A172 (cell line): ENCODE measurements at places on chromosomes 6 and 20. TPM values are rescaled to one million over a fixed set of nuclear protein-coding genes. Genes with fewer than 3 reads are reported as not detected.
A peak's percentile ranks its signal among the peaks of the same experiment; 100 is the strongest.

- DNase-seq, result peak; percentile 35
These were observed 105.0 kb downstream of the PREX1 start for GRCh38 chr20:48722737-48723191.

The PRSS35 gene
- 0.90 and 1.3 TPM in 2 replicates for total RNA-seq

The TULP1 gene
- total RNA-seq, result not detected in 2 replicates

DNA sequence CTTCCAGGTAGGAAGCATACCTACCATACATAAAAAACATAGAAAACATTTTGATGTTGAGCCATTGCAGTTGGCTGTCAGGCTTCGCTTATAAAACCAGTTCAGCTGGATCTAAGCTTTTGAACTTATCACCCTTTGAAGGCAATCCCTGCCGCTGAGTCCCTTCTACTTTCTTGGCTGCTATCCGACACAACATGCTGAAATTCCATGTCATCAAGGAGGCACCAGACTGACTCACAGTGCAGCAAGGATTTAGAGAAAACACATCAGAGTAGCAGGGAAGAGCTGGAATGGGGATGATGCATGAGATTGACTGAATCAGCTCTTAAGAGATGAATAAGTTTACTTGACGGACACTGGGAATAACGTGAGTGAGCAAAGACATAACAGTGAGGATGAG lies 135.0 kb upstream of the MAN1A1 start:
- peak; percentile 60 for DNase-seq

The PGBD1 gene
- 9.1 and 12.0 TPM in 2 replicates for total RNA-seq

DNA sequence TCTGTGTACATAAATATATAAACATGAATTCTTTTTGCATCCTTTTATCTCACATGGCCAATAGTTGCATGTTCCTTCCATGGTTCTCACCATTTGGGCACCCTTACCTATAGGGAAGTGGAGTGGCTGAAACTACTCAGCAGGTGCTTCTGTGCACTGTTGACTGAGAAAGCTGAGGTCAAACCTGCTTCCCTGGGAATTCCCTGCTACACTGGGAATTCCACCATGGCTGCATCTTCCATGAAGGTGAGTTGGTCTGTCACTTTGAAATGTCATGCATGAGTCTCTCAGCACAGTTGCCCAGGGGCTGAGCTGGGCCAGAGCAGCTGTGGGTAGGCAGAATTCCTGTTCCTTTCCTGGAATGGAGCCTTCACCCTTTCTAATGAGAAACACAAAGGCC lies 193.8 kb upstream of the PRSS16 start:
- no peak for DNase-seq

The TINAG gene
- total RNA-seq, result not detected in 2 replicates

DNA sequence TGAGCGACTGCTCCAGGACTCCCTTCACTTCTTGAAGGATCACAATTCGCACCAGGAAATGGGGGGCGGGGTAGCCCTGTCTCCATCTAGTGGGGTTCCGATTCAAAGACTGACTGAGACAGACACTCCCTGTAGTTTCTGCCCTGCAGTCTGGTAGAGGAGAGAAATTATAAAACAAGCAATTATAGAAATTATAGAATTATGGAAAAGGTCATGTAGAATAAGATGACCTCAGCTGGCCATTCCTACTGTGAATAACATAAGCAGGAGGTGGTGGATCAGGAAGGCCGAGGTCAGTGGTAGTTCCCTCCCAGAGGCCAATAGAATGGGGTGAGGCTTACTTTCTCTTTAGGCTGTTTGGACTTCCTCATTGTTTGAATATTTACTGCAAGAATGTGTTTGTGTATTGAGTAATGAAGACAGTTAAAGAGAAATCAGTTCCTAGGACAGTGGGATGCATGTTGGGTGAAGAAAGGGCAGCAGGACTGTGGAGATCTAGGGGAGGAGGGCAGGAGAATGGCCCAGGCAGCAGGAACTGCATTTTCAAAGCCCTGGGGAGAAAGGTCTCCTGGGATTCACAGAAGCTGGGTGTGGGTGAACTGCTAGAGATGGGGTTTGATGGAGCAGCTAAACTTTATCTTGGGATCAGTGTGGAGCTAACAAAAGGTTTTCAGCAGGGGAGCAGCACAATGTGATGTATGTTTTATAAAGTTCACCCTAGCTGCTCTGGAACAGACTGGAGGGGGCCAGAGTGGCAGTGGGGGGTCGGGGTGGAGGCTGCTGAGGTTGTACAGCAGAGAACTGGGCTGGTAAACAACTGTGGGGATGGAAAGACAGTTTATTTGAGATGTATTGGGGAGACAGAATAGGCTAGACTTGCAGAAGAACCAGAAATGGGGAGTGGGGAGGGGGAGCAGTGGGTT lies 2.1 kb downstream of the ZNF341 start:
- DNase-seq, result peak; percentile 70
